ENCODE measurements at places on chromosomes 7 and 10. TPM values are rescaled to one million over a fixed set of nuclear protein-coding genes. Genes with fewer than 3 reads are reported as not detected.

DNA sequence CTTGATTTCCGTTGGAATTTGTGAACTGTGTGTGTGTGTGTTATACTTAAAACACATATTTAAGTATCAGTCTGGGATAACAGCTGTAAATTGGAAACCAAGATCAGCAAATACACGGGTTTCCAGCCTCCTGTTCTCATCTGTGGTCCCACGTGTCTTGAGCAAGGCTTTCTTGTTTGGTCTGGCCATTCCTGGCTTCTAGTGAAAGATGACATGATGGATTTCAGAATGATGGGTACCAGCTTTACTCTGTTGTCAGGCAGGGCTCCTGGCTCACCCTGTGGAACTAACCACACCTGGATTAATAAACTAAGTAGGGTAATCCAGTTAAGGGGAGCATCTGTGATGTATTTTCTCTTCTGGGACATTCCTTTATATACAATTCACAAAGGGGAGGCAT lies 346.2 kb upstream of the AOAH start:
- no peaks in the 10 kb centered on the region for H3K27me3 ChIP-seq
- H3K27ac ChIP-seq, result no peak overlapping the region
- no peak for DNase-seq
- H3K36me3 ChIP-seq, result no peaks in the 10 kb centered on the region
- no peak overlapping the region for H3K4me3 ChIP-seq

DNA sequence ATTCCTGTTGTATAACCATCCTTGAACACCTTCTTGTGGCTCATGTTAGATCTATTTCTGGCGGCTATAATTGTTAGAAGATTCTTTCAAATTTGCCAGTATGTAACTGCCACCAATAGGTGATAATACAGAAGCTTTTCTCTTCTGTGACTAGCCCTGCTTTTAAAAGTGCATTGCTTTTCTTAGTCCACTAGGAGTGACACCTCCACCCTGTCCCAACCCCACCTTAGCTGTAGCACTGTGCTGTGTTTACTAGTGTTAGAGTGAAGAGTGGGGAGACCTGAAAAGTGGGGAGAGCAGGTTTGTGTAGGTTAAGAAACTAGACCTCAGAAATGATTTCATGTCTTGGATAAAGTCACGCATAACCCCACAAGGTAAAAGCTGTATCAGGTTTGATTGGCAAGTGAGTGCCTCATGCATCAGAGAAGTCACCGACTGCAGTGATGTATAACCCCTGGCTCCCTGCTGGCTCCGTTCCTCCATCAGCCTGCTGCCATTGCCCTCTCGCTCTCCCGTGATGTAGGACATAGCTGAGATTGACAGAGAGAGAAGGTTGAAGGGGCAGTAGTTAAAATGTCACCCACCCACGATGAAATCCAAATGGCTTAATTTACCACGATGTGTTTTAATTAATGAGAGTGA lies 12.5 kb downstream of the NPVF start:
- H3K4me1 ChIP-seq, result no peaks in the 10 kb centered on the region
- no peak overlapping the region for H3K4me3 ChIP-seq
- no peak for DNase-seq
- no peak overlapping the region for H3K27ac ChIP-seq
- H3K36me3 ChIP-seq, result no peaks in the 10 kb centered on the region
- no peaks in the 10 kb centered on the region for H3K27me3 ChIP-seq

GRCh38 chr7:106206826-106207541 lies 77.8 kb downstream of the NAMPT start:
- peaks cover 2% of the 10 kb centered on the region for H3K4me1 ChIP-seq
- peak; percentile 19 for DNase-seq
- no peaks in the 10 kb centered on the region for H3K36me3 ChIP-seq
- no peak overlapping the region for H3K27ac ChIP-seq
- H3K4me3 ChIP-seq, result no peak overlapping the region
- H3K27me3 ChIP-seq, result no peaks in the 10 kb centered on the region

DNA sequence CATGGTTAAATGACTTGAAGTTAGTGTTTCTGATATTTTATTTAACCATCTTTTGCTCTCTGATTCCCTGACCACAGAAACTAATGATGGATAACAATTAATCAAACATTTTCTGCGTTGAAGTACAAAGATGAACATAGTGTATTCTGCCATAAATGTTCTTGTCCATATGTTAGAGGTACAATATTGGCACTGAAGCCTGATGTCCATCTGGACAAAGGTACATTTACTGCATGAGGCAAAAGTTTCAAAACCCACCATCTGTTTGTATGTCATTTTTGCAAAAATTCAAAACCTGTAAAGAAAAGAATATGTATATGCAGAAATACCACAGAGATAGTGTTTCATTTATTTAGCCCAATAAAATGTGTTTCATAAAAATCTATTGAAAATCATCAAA lies 861.5 kb downstream of the ANKRD7 start:
- no peak overlapping the region for H3K4me3 ChIP-seq
- no peak overlapping the region for H3K27ac ChIP-seq
- H3K27me3 ChIP-seq, result no peaks in the 10 kb centered on the region
- no peak for DNase-seq
- no peaks in the 10 kb centered on the region for H3K36me3 ChIP-seq

Gene LIPM
- not detected for total RNA-seq

GRCh38 chr7:126696256-126697038 lies 556.3 kb downstream of the GRM8 start:
- no peaks in the 10 kb centered on the region for H3K27me3 ChIP-seq
- H3K4me3 ChIP-seq, result no peak overlapping the region
- no peak overlapping the region for H3K27ac ChIP-seq
- DNase-seq, result no peak
- H3K4me1 ChIP-seq, result no peaks in the 10 kb centered on the region
- H3K36me3 ChIP-seq, result no peaks in the 10 kb centered on the region

Gene GSTO2
- 1.2 TPM for total RNA-seq

DNA sequence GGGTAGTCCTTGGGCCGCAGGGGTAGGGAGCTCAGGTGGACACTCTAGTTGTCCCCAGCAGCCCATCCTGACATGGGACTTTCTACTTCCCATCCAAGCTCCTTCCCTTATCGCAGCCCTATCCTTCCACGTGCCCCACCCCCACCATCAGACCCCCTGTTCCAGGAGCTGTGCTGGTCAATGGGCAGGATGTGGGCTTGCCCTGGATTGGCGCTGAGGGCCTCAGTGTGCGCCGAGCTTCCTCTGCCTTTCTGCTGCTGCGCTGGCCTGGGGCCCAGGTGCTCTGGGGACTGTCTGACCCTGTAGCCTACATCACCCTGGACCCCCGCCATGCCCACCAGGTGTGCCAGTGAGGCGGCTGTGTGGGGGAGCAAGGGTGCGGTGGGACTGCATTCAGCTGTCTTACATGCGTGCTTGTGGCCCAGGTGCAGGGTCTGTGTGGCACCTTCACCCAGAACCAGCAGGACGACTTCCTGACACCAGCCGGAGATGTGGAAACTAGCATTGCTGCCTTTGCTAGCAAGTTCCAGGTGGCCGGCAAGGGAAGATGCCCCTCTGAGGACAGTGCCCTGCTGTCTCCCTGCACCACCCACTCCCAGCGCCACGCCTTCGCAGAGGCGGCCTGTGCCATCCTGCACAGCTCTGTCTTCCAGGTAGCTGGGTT lies 9.4 kb upstream of the ZNF467 start:
- no peak overlapping the region for H3K27ac ChIP-seq
- no peaks in the 10 kb centered on the region for H3K4me1 ChIP-seq

DNA sequence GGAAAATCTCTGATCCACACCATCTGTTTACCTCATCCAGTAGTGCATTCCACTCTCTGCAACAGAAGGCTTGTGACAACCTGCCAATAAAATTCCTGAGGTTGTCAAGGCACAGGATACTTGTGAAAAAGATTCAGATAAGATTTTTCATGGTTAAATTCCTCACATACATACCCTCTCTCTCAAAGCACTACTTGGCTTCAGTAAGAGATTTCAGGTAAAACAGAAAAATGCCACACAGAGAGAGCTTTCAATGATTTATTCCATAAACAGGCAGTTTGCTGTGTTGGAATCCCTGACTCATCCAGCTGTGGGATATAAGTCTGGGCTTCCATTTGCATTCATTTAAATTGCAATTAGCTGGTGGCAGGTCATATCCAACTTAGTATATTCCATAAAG lies 99.7 kb upstream of the CAV2 start:
- no peaks in the 10 kb centered on the region for H3K36me3 ChIP-seq
- H3K27me3 ChIP-seq, result no peaks in the 10 kb centered on the region
- DNase-seq, result no peak
- H3K27ac ChIP-seq, result no peak overlapping the region
- peaks cover 18% of the 10 kb centered on the region for H3K4me1 ChIP-seq
- no peak overlapping the region for H3K4me3 ChIP-seq

GRCh38 chr10:112966194-112966855 lies 16.3 kb downstream of the TCF7L2 start:
- H3K27me3 ChIP-seq, result no peaks in the 10 kb centered on the region
- DNase-seq, result no peak
- H3K36me3 ChIP-seq, result no peaks in the 10 kb centered on the region
- H3K4me3 ChIP-seq, result no peak overlapping the region
- H3K4me1 ChIP-seq, result peaks cover 32% of the 10 kb centered on the region

- no peak for DNase-seq
- peaks cover 3% of the 10 kb centered on the region for H3K36me3 ChIP-seq
- H3K27ac ChIP-seq, result no peak overlapping the region
- no peak overlapping the region for H3K4me3 ChIP-seq
These were observed 11.6 kb downstream of the BET1 start for GRCh38 chr7:93992421-93993110.

DNA sequence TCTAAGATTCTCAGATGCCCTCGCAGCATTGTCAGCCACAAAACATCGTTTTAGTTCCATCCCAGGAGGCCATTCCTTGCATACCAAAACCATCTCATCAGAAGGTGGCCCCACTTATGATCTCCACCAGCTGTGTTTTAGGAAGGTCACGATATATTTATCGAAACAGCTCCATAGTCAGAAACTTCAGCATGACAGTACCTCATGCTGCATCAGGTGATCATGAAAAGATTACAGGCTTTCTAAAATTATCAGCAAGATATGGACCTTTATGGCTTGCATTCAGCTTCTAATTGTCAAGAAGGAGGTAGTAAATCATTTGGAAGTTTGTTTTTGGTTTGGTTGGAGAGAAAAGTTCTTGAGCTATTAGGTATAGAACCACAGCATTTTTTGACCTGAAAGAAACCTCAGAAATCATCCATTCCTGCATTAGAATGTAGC lies 20.0 kb downstream of the JAZF1 start:
- H3K4me3 ChIP-seq, result no peak overlapping the region
- no peak for DNase-seq
- no peak overlapping the region for H3K27ac ChIP-seq
- H3K4me1 ChIP-seq, result peaks cover 6% of the 10 kb centered on the region

Measured in psoas muscle (tissue), 8 donors.